ENCODE measurements at places on chromosomes 12 and 14. TPM values are rescaled to one million over a fixed set of nuclear protein-coding genes. Genes with fewer than 3 reads are reported as not detected.

ACOT6 gene
- total RNA-seq, result 1.6 TPM

- no peak for DNase-seq
These were observed 219.9 kb downstream of the SEC23A start for GRCh38 chr14:38883127-38883526.

GRCh38 chr12:96520767-96521166 lies 31.4 kb downstream of the CFAP54 start:
- DNase-seq, result no peak

- no peak for DNase-seq
These were observed 84.5 kb upstream of the CDKN3 start for GRCh38 chr14:54312166-54312801.

DNA sequence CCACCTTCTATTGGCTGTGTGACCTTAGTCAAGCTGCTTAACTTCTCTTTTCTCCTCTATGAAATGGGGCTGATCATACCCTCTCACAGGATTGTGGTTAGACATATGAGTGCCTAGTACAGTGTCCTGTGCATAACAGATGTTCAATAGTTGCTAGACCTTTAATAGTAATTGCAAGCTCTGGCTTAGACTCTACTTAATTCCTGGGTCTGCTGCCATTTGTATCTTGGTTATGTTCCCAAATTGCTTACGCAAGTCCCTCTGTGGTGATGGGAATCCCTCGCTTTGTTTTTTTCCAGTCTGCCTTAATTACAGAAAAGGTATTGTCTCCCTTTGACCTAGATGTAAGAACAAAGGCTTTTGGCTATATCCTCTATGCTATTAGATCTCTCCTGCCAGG lies 15.1 kb downstream of the SUDS3 start:
- no peak for DNase-seq
